ENCODE measurements at places on chromosomes 1 and 21.

DNA sequence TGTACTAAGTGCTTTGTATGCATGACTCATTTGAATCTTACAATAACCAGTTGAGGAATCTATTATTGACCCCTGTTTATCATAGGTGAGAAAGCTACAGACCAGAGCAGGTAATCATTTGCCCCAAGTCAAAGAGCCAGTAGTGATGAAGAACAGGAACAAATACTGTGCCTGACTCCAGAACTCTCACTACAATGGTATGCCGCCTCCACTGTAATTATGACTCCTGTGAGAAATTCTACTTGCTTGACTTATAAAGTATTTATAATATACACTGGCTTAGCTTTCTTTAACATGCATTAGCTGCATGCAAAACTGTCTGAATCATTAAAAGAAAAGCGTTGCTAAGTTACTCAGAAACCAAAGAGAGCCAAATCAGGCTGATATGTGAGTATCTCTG, 92.6 kb downstream of the ZNF281 start:
- DNase-seq, result no peak

DNA sequence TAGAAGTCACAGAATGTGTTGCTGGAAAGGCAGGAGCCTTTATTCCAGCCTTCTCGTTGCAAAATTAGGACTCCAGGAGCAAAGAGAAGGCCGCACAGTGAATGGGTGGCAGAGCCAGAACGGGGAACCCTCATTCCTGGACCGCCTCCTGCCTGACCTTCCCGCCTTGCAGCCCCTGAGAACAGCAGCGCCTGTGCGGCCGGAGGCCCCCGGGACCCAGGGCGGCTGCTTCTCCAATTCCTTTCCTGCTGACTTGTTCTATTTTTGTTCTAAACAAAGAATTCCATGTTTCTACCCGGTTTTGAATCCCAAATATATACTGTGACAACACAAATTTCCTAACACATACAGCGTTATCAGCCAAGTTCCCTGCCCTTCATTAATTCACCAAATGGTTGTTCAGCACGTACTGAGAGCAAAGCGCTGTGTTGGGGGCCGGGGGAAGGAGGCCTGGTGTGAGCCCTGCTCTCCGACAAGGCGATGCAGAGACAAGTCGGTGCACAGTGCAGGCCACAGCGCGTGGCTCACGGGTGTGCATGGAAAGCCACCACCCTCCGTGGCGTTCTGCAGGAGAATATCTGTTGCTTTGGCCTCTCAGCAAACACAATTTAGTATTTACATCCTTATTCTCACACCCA, 31.9 kb upstream of the COL6A2 start:
- DNase-seq, result no peak

- DNase-seq, result no peak
Measured at GRCh38 chr1:65163201-65163805, 15.3 kb downstream of the AK4 start.

GRCh38 chr1:21705303-21705980, 36.3 kb upstream of the RAP1GAP start:
- no peak for DNase-seq

GRCh38 chr1:115545791-115546733, 95.7 kb upstream of the VANGL1 start:
- no peak for DNase-seq

GRCh38 chr1:164754088-164754600, 195.2 kb downstream of the PBX1 start:
- no peak for DNase-seq

- peak; percentile 22 for DNase-seq
Measured at GRCh38 chr1:201739492-201740085, 89.4 kb upstream of the IPO9 start.

GRCh38 chr21:28885853-28886177, 106.9 kb downstream of the LTN1 start:
- no peak for DNase-seq

DNA sequence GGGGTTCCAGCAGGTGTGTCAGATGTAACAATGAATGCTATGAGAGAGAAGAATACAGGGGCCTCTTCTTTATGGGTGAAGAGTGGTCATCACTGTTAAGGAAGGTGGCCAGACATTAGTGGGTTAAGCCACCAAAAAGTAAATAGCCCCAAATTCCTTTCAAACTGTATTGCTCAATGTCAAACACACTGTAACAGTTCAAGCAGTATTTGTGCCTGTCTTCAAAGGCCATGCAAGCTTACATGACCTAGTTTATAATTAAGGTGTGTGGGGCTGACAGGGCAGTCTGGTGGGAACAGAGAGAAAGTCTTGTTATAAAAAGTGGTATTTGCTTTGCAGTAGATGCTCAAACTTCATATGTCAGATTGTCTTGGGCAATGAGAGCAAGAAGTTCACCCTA, 18.5 kb downstream of the CHIT1 start:
- DNase-seq, result no peak

- no peak for DNase-seq
Measured at GRCh38 chr1:81550753-81551152, 250.0 kb upstream of the ADGRL2 start.

- no peak for DNase-seq
Measured at GRCh38 chr1:44678120-44678519, 3.6 kb downstream of the ARMH1 start.

DNA sequence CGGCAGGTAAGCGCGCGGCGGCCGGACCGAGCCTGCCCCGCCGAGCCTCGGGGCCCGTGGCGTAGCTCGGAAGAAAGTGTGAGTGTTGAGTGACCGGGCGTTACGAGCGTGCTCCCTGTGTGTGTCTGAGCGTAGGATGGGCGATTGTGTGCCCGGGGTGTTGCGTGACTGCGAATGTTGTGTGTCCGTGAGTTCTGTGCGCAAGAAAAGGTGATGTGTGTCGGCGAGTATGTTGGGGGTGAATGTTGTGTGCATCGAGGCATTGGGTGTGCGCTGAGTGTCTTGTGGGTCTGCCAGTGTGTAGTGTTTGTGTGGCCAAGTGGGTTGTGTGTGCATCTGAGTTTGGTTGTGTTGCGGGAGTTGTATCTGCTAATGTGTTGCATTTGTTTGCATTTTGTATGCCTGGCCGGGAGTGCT, 398 bp downstream of the PTPRU start:
- DNase-seq, result no peak

GRCh38 chr1:231842441-231842840, 215.9 kb downstream of the DISC1 start:
- DNase-seq, result no peak

DNA sequence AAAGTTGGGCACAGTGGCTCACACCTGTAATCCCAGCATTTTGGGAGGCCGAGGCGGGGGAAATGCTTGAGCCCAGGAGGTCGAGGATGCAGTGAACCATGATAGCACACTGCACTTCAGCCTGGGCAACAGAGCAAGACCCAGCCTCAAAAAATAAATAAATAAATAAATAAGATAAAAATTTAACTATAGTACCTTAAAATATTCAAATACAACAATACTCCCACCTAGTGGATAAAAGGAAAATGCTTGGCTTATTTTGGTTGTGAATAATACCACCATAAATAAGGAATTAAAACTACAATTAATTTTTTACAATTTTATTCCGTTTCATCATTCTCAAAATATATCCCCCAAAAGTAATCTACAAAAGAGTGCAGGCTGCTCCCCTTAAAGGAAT, 8.1 kb downstream of the PSMG1 start:
- DNase-seq, result no peak

DNA sequence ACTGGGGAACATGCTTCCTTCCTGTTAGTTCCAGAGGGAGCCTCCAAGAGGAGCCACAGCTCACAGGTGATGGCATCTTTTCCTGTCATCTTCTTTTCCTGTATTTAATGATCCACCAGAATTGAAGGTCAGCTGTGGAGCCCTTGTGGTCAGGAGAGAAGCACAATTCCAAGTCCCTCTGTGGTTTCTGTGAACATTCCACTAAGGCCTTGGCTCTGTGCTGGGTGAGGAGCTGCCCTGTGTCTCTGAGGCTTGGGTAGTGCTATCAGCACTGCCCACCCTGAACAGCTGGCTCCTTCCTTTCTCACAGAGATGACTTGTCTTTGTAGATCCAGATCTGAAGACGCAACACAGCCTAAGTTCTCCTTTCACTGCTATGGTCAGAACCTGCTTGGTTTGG, 141.9 kb upstream of the MAP1LC3C start:
- no peak for DNase-seq

DNA sequence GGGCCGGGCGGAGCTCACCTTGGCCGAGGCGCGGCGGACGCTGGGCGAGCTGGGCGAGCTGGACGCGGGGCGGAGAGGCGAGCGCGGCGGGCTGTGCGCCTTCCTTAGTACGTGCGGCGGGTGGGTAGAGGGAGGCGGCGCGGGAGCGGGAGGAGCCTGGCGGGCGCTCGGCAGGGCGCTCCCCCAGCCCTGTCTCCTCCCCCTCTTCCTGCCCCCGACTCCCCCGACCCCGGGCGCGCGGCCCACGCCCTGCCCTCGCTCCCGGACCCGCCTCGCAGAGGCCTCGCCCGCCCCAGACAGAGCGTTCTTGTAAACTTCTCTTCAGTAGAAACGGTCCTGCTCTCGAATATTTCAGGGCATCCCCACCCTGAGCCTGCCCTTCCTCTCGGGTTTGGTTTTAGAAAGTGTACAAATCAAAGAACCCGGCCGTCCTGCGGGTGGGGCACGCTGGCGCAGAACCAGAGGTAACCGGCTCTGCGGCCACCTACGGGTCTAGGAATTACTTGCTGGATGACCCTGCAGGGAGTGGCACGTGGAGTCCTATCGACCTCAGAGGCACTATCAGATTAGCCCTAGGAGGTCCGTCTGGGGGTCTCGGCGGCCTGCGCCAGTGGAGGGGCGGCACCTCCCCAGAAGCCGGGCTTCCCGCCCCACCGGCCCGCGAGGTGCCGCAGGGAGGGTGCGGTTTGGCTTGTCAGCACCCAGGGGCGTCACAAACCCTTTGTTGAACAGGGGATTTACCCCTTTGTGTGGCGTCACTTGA, at the start of gene S100A10:
S100A10 (minus strand) TSS at position 126 of the 763 bp plus-strand sequence. CDS start 7,629 bp downstream, outside the sequence.
- DNase-seq, result peak; percentile 76

- DNase-seq, result no peak
Measured at GRCh38 chr1:86774305-86775295, 70.2 kb downstream of the SH3GLB1 start.

- no peak for DNase-seq
Measured at GRCh38 chr1:202155478-202156021, 4.9 kb downstream of the PTPN7 start.

DNA sequence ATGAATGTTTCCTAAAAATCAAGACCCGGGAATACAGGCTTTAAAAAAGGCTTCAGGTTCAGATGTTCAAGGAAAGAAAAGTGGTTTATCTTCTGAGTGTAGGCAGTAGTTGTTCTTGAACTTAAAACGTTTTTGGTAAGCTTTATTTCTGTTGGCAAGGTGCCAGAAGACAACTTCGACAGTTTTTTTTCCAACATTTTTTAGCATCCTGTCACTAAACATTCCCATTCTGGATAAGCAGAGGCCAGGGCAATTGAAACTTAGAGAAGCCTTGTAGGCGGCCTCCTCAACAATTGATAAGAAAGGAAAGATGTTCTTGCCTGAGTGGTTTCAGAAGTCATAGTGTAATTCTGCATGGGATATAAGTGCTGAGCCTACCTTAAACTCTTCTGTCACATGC, 66.7 kb downstream of the PATJ start:
- no peak for DNase-seq

DNA sequence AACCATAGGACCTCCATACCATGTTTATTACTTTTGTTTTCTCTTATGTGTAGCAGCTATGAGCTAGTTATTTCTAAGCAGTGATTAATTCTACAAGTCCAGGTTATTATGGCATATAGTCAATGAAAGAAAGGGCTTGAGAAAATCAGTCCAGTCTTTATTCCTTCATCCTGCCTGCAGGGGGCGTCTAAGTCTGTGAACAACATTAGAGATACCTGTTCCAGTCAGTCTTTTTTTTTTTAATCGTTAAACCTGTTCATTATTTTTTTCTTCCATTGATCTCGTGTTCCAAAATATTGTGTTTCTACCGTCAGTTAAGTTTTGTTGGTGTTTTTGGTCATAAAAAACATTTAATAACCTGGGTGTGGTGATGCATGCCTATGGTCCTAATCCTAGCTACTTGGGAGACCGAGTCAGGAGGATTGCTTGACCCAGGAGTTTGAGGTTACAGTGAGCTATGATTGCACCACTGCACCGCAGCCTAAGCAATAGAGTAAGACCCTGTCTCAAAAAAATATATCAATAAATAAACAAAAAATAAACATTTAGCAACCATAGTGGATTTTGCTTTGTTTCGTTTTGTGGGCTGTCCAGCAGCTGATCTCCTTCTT, 29.4 kb upstream of the CD2 start:
- DNase-seq, result peak; percentile 55

- no peak for DNase-seq
Measured at GRCh38 chr1:157691285-157691920, 9.2 kb downstream of the FCRL3 start.

- no peak for DNase-seq
Measured at GRCh38 chr21:45894450-45894825, 87.1 kb upstream of the COL6A1 start.

- DNase-seq, result no peak
Measured at GRCh38 chr1:30263888-30264671, 459.3 kb downstream of the MATN1 start.

GRCh38 chr1:170010443-170010842, 64.1 kb downstream of the KIFAP3 start:
- DNase-seq, result no peak

DNA sequence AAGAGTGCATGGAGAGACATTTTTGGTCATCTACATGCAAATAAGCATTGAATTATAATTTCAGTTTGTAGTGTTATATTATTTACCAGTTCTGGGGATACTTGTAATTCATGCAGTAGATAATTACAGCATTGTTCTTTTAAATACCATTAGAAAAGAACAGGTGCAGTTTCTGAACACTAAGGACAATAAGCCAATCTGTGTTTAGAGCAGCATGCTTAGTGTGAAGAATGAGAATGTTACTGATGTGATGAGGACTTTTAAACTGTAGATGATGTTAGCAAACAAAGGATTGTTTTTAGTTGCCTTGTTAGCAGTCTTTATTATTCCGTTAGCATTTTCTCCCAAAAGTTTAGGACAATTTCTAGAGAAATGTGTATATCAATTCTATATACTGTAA, 348.3 kb downstream of the BRINP3 start:
- DNase-seq, result no peak

GRCh38 chr21:41396558-41397075, 29.4 kb upstream of the MX1 start:
- DNase-seq, result no peak

GRCh38 chr1:211548321-211549091, 30.5 kb downstream of the SLC30A1 start:
- DNase-seq, result no peak
